ENCODE measurements at places on chromosomes 13 and 19. TPM values are rescaled to one million over a fixed set of nuclear protein-coding genes. Genes with fewer than 3 reads are reported as not detected.

The PRX gene
- total RNA-seq: 1.2 TPM

The ZSCAN1 gene
- not detected for total RNA-seq

The HSH2D gene
- total RNA-seq: 23.6 TPM

The ZNF556 gene
- total RNA-seq: not detected

The TMEM145 gene
- total RNA-seq: 0.29 TPM

The SHC2 gene
- not detected for total RNA-seq

The ZNF85 gene
- total RNA-seq: 18.5 TPM

The SIGLEC14 gene
- total RNA-seq: not detected

The LRRC63 gene
- total RNA-seq: 0.45 TPM

The DIRAS1 gene
- total RNA-seq: 0.31 TPM

The CEACAM4 gene
- not detected for total RNA-seq

The TJP3 gene
- total RNA-seq: 3.7 TPM

The DLL3 gene
- total RNA-seq: 0.67 TPM

The B9D2 gene
- total RNA-seq: 5.1 TPM

The ZNF615 gene
- total RNA-seq: 7.5 TPM

The ZSWIM4 gene
- total RNA-seq: 10.2 TPM

The ZNF230 gene
- total RNA-seq: 3.8 TPM

The TTYH1 gene
- not detected for total RNA-seq

The C2CD4C gene
- 0.33 TPM for total RNA-seq

The ANGPTL8 gene
- total RNA-seq: not detected

The SMIM44 gene
- total RNA-seq: not detected

The MBD3L3 gene
- not detected for total RNA-seq

The ZNF253 gene
- total RNA-seq: 12.9 TPM

The SYCN gene
- total RNA-seq: not detected

The CAMSAP3 gene
- 0.31 TPM for total RNA-seq

The LIM2 gene
- total RNA-seq: 0.36 TPM

The MAB21L1 gene
- total RNA-seq: not detected

The ZNF579 gene
- total RNA-seq: 6.6 TPM

The C5AR1 gene
- 0.48 TPM for total RNA-seq

The ATP4B gene
- total RNA-seq: not detected

The FGF9 gene
- not detected for total RNA-seq

The FCER2 gene
- 4.1 TPM for total RNA-seq

The SLC15A1 gene
- total RNA-seq: not detected

The RDH8 gene
- total RNA-seq: not detected

All from activated CD4-positive, alpha-beta memory T cell treated with anti-CD3 and anti-CD28 coated beads for 36 hours (primary cell).